ENCODE measurements at places on chromosomes 2 and 18.

DNA sequence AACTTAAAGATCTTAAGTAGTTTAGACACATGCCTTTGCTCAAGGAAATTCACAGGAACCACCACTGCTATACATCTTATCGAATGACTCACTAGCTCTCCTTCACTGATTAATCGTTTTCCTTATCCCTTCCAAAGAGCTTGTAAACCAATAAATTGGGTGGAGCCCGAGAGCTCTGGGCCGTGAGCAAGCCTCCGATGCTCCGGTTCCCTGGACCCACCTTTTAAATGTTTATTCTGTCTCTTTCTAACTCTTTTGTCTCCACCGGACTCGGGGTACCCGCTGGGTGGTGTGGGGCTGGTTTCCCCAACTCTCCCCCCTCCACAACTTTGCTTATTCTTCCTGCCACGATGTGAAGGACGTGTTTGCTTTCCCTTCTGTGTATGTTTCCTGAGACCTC is 292.9 kb upstream of the TMEFF2 start:
- no peak for DNase-seq

DNA sequence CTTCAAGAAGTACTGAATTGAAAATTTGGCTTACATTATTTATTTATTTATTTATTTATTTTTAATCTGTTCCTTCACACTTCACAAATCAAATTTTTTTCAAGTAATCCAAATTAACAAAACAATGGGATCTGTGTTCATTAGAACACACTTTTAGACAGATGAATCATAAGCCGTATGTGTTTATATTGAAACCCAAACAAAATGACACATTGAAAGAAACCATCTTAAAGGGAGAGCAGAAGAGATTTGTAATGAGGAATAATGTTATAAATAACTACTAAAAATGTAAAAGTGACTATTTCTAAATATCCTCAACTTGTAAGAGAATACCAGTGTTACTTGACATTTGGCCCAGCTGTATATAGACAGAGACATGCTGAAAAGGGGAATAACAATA is 991.0 kb upstream of the CHAC2 start:
- DNase-seq: no peak

DNA sequence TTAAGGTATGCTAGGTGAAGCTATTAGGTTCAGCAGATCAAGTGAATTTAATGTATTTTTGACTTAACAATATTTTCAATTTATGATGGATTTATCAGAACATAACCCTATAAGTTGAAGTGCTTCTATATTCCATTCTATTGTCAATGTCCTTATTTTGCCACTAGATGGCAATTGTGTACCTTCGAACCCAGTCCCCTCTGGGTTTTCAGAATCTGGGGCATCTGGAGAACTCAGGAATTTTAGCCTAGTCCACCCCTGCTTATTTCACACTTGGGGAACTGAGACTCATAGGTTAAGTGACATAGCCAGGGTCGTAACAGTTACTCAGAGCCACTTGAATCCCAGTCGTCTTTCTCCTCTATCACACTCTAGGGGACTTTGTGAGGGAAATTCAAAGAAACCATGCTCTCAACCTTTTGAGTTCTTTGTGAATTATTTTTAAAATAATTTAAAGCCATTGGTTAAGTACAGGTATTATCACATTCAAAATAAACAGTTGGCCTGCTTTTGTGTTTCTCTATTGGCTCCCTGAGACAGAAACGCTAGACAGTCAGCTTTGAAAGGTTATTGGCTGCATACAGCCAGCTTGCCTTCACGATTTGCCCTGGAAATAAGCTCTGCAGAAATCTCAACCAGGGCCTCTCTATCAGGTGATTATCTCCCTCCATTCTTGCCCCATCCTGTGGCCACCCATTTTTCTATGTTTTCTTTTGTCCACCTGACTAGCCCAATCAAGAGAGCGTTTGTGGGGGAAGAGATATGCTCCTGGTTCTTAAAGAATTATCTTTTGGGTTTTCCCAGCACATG is 145.0 kb downstream of the TTC27 start:
- DNase-seq: peak; percentile 54

GRCh38 chr2:175737722-175738361 is 264.2 kb downstream of the LNPK start:
- no peak for DNase-seq

DNA sequence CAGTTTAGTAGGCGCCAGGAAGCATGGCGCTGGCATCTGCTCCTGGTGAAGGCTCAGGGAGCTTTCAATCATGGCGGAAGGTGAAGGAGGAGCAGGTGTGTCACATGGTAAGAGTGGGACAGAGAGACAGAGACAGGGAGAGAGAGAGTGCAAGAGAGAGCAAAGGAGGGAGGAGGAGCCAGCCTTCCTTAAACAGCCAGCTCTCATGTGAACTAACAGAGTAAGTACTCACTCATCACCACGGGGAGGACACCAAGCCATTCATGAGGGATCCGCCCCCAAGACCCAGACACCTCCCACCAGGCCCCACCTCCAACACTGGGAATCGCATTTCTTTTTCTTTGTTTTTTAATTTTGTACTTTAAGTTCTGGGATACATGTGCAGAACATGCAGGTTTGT is 40.8 kb upstream of the CLASP1 start:
- DNase-seq: no peak

DNA sequence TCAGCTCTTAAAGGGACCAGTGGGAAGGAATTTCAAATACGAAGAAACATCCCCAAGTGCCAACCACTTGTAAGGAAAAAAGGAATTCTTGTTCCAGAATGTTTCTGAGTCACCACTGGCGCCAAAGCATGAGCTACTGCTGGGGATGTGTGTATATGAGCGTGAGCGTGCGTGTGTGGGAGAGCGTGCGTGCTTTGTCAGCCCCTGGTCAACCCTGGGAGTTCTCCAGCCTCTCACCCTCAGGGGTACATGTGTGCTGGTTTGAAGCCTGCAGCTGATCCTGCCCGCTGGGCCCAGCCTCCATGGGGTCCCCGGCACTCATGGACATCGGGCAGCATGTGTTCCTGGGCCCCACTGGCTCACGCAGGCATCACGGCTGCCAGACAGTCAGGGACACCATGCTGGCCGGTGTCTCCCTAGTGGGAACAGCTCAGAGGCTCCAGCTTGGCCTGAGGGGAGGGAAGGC is 17.1 kb downstream of the HS6ST1 start:
- no peak for DNase-seq

- no peak for DNase-seq
Observed at GRCh38 chr2:72118386-72118785, 29.3 kb downstream of the CYP26B1 start.

GRCh38 chr18:68438983-68439382 is 275.9 kb downstream of the TMX3 start:
- no peak for DNase-seq

- no peak for DNase-seq
Observed at GRCh38 chr2:173130496-173131465, 55.1 kb downstream of the MAP3K20 start.

- peak; percentile 71 for DNase-seq
Observed at GRCh38 chr18:495017-495416, 5.5 kb downstream of the COLEC12 start.

GRCh38 chr2:46167406-46167805 is 129.8 kb upstream of the EPAS1 start:
- DNase-seq: no peak

GRCh38 chr2:11444737-11445136 is 21.2 kb downstream of the E2F6 start:
- no peak for DNase-seq

- no peak for DNase-seq
Observed at GRCh38 chr2:227152093-227152766, 11.8 kb downstream of the COL4A4 start.

GRCh38 chr2:218873359-218874194 is 7.1 kb upstream of the WNT10A start:
- DNase-seq: no peak

- DNase-seq: peak; percentile 73
Observed at GRCh38 chr2:241156971-241157441, 6.7 kb downstream of the PPP1R7 start.

- no peak for DNase-seq
Observed at GRCh38 chr18:31129398-31130115, 27.3 kb upstream of the DSC2 start.

- no peak for DNase-seq
Observed at GRCh38 chr2:212640428-212640827, 101.8 kb upstream of the ERBB4 start.

GRCh38 chr2:2056531-2056930 is 274.5 kb downstream of the MYT1L start:
- DNase-seq: no peak

GRCh38 chr2:191804766-191805165 is 42.1 kb downstream of the CAVIN2 start:
- DNase-seq: no peak

DNA sequence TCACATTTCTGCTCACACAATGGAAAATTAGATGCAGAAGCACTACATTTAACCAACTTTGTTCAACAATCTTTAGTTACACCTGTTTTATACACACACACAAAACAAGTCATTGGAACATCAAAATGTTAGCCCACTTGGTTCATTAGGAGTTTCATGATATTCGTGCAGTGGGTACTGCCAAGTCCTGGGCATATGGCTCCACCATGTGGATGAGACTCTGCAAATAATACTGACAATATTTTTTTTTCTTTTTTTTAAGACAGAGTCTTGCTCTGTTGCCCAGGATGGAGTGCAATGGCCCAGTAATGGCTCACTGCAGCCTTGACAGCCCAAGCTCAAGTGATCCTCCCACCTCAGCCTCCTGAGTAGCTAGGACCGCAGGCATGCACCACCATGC is 34.5 kb upstream of the GRB14 start:
- no peak for DNase-seq

GRCh38 chr2:71464389-71464788 is 11.0 kb downstream of the DYSF start:
- no peak for DNase-seq

- DNase-seq: no peak
Observed at GRCh38 chr2:145460112-145460511, 940.2 kb upstream of the ZEB2 start.

DNA sequence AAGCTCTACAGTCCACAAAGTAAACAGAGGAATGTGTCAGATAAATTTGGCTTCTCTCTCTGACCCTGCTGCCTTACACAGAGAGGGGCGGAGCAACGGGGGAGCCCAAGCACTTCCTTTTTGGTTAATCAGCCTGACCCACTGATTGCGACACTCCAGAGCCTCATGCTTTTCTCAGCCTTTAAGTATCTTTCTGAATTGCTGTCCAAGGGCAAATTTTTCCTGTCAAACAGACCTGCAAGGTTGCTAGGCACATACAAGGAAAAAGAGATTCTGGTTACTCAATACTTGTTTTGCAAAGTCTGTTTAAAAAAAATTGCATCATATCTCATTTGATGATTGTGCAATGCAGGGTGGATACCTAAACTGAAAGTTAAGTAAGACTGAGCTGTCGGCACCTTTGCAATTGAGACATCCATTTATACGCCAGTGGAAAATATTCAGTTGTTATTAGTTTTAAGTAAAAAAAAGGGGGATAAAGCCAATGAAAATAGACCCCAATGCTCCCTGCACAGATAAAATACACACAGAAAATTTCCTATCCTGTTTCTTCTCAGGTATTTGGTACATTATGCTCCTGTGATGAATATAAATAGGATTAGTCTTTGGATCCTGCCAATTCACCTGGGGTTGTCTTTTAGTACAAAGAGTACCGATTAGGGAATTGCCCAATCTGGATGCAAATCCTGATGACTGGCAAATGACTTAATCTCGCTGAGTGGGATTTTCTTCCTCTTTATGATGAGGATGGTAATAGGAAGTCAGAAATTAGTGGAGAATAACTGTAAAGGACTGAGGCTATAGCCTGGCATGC is 260.2 kb upstream of the TRIB2 start:
- DNase-seq: peak; percentile 96

DNA sequence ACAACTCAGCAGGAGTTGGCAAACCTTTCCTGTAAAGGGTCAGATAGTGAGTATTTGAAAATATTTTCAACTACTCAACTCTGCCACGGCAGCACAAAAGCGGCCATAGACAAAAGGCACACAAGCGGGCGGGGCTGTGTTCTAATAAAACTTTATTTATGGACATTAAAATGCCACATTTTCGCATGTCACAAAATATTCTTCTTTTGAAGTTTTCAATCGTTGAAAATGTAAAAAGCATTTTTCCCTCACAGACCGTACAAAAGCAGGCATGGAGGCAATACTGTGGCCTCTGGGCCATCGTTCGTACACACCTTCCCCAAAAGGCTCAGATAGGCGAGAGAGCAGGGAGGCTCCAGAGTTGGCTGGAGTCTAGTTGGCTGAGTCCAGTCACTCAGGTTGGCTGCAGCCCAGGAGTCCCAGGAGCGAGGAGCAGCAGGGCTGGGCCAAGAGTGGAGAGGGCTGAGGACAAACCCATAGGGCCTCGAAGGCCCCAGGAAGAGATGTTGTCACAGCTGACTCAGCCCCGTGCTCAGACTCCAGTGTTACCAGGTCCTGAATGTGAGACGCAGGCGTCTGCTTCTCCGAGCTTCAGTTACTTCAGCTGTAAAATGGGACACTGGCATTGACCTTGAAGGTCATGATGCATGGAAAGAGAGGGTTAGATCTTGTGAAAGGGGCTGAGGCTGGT is 42.5 kb downstream of the SDC1 start:
- DNase-seq: no peak

GRCh38 chr2:241794250-241794823 is 14.7 kb upstream of the NEU4 start:
- DNase-seq: no peak

DNA sequence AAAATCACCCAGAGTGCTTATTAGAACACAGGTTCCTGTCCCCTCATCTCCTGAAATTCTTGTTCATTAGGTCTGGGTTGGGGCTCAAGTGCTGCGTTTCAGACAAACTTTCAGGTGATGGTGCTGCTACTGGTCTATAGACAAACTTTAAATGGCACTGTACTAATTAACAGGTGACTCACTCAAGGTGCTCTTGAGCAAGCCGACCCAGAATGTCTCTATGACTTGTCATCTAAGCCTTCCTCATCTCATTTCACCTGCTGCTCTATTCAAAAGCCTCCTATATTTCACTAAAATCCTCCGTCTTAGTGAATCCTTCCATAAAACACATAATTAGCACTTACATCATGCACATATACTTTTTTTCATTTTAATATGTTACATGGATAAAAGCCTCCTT is 29.9 kb upstream of the STK39 start:
- DNase-seq: no peak

DNA sequence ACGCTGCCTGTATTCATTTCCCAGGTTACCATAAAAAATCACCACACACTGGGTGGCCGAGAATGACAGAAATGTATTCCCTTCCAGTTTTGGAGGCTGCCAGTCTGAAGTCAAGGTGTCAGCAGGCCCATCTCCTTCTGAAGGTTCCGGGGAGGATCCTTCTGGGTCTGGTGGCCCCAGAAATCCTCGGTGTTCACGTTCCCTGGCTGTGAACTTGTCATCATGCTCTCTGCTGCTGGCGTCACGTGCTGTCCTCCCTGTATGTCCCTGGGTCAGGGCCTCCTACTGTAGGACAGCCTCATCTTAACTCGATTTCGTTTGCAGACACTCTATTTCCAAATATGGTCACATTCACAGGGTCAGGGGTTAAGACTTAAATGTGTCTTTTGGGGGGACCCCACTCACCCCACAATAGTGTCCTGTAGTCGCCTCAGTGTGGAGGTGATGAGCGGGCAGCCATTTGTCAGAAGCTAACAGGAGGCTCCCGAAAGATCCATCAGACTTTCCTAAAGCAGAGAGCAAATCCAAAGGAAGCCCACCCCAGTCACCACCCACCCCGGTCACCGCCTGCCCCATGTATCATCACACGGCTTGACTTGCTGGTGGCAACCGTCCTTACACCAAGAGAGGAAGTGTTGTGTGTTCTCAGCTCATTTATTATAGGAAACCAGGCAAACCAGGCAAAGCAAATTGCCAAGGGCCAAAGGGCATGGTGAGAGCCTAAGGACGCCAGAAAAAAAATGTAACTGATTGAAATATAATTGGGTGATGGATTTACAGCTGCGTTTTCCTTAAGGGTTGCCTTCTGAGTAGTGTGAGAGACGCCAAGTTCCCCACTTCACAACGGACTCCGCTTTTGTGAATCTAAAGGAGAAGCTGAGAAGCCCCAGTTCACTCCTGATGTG is 148.8 kb upstream of the ZNF236 start:
- no peak for DNase-seq
